GM12878 (cell line): ENCODE measurements at places on chromosomes 3 and 15.

DNA sequence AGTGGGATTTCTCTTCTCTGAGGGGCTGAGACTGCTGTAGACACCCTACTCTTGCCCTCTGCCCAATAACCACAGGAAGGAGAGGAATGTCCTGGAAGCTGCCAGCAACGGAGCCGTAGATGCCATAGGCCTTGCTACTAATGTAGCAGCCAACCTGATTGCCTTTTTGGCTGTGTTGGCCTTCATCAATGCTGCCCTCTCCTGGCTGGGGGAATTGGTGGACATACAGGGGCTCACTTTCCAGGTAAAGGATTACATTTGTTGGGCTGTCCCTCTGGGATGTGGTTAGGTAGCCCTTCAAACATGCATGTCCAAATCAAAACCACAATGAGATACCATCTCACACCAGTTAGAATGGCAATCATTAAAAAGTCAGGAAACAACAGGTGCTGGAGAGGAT lies 16.1 kb downstream of the SLC28A2 start:
- H3K27me3 ChIP-seq = no peaks in the 10 kb centered on the region
- no peaks in the 10 kb centered on the region for H3K36me3 ChIP-seq
- H3K4me3 ChIP-seq = no peak overlapping the region

DNA sequence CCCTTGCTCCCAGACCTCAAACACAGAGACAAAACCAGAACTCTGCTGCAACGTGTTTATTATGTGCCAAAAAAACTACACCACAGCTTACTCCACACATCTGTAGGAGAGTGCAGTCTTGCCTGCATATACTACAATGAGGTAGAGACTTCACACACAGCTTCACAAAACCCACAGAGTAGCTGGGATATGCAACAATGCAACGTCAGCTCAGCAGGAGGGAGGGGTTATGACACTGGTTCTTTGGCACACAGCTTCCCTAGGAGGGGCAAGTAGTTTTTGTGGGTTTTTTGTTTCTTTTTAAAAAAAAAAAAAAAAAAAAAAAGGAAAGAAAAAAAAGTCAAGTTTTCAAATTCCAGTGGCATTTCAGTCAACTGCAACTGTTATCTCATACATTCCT lies 2.9 kb upstream of the RPS17 start:
- no peak for DNase-seq
- H3K27ac ChIP-seq = no peak overlapping the region
- peaks cover 7% of the 10 kb centered on the region for H3K36me3 ChIP-seq
- no peak overlapping the region for H3K4me3 ChIP-seq

DNA sequence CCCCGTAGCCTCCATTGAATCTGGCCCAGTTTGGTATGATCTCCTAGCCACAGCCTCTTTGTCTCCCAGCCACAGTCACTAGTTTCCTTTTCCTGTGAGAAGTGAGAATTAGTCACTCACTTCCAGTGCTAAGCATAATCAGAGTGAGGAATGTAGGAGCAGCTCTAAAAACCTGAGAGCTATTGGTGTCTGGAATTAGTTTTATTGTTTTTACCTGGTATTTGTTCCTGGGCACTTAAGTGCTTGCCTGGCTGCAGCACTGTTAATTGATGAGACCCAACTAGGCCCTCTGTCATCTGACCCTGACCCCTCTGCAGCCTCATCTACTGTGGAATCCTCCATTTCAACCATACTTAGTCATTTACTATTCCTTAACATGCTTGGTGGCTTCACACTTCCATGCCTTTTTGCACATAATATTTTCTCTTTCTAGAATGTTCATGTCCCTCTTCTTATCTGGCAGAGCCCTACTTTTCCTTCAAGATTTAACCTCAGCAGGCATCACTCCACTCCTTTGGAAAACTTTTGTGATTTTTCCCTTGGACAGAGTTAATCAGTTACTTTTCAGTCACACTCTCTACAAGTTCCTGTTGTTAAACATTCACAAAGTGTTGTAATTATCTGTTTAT lies 48.8 kb downstream of the PDE8A start:
- H3K4me3 ChIP-seq = no peak overlapping the region
- H3K36me3 ChIP-seq = no peaks in the 10 kb centered on the region
- DNase-seq = no peak
- no peaks in the 10 kb centered on the region for H3K27me3 ChIP-seq
- peaks cover 26% of the 10 kb centered on the region for H3K4me1 ChIP-seq

GRCh38 chr3:43012174-43012573 lies 33.1 kb downstream of the GASK1A start:
- no peak overlapping the region for H3K27ac ChIP-seq
- H3K27me3 ChIP-seq = no peaks in the 10 kb centered on the region
- DNase-seq = no peak
- H3K36me3 ChIP-seq = no peaks in the 10 kb centered on the region

DNA sequence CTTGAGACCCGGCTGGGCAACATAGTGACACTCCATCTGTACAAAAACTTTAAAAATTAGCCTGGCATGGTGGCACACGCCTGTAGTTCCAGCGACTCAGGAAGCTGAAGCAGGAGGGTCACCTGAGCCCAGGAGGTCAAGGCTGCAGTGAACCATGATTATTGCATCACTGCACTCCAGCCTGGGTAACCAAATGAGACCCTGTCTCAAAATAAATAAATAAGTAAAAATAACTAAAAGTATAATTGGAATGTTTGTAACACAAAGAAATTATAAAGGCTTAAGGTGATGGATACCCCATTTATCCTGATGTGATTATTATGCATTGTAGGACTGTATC lies 38.6 kb downstream of the MYO1E start:
- peaks cover 73% of the 10 kb centered on the region for H3K4me1 ChIP-seq
- H3K4me3 ChIP-seq = no peak overlapping the region
- DNase-seq = no peak
- H3K27ac ChIP-seq = no peak overlapping the region
- H3K27me3 ChIP-seq = no peaks in the 10 kb centered on the region
